Fibroblast of villous mesenchyme (primary cell): ENCODE measurements at places on chromosomes 16 and 17. TPM values are rescaled to one million over a fixed set of nuclear protein-coding genes. Genes with fewer than 3 reads are reported as not detected.

- peak; percentile 29 for DNase-seq
Observed at GRCh38 chr17:50816771-50817751, 18.3 kb upstream of the WFIKKN2 start.

DNA sequence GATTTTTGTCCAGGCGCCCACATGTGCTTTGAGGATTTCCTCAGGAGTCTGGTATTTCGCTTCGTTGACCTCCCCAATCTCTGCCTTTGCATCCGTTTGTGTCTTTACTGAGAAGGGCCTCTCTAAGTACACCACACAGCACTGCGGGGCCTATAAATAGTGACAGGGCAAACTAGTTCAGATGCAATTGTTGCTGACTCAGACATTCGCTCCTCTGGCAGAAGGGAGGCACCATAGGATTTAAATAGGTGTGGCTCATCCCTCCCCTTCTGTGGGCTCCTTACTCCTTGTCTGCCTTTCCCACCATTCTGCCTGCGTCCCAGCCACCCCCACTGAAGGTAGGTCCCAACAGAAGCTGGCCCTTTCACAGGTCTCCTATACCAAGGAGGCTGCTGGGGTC is 192.3 kb downstream of the SHISA9 start:
- DNase-seq, result no peak

GRCh38 chr16:49675413-49675812 is 180.5 kb downstream of the ZNF423 start:
- DNase-seq, result no peak

The IGF2BP1 gene
- 2.6 and 6.4 TPM in 2 replicates for total RNA-seq

The SCNN1G gene
- not detected in 2 replicates for total RNA-seq

The C17orf100 gene
- 0.43 and 0.97 TPM in 2 replicates for total RNA-seq

The TMEM98 gene
- 128 and 135 TPM in 2 replicates for total RNA-seq

DNA sequence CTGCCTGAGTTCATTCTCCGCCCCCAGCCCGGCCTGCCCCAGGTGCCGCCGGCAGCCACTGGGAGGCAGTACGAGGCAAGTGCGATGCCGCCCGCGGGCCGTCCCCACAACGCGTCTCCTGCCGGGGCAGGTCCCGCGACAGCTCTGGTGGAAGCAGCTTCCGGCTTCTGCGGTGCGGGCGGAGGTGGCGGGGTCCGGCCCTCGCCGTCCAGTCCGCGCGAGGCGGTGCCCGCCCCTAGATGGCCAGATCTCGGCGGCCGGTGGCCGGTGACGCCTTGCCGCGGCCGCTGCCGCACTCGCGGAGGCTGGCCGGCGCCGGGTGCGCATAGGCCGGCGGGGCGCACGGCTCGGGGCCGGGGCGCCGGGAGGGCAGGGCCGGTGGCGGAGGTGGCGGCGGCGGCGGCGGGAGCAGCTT is 1.8 kb downstream of the GJD3 start:
- peak; percentile 76 for DNase-seq

- no peak for DNase-seq
Observed at GRCh38 chr17:50093807-50094206, 1.3 kb upstream of the PDK2 start.

GRCh38 chr16:51994597-51994996 is 552.3 kb downstream of the TOX3 start:
- no peak for DNase-seq

The TEKT5 gene
- total RNA-seq, result under 0.01 TPM in 1 of 2 replicates, not detected in the other

- no peak for DNase-seq
Observed at GRCh38 chr16:78620291-78620690, 520.8 kb downstream of the WWOX start.

- DNase-seq, result no peak
Observed at GRCh38 chr16:3641801-3642396, 12.6 kb upstream of the DNASE1 start.

The C1QTNF1 gene
- total RNA-seq, result 28.3 and 63.5 TPM in 2 replicates

The CMTM2 gene
- not detected in 2 replicates for total RNA-seq

- DNase-seq, result no peak
Observed at GRCh38 chr16:84874983-84875382, 55.2 kb downstream of the CRISPLD2 start.

GRCh38 chr16:2497116-2497630 is 16.6 kb upstream of the ATP6V0C start:
- peak; percentile 36 for DNase-seq

- DNase-seq, result no peak
Observed at GRCh38 chr17:31392856-31393748, 1.6 kb downstream of the RAB11FIP4 start.

The SHISA6 gene
- total RNA-seq, result under 0.01 TPM in 1 of 2 replicates, not detected in the other

DNA sequence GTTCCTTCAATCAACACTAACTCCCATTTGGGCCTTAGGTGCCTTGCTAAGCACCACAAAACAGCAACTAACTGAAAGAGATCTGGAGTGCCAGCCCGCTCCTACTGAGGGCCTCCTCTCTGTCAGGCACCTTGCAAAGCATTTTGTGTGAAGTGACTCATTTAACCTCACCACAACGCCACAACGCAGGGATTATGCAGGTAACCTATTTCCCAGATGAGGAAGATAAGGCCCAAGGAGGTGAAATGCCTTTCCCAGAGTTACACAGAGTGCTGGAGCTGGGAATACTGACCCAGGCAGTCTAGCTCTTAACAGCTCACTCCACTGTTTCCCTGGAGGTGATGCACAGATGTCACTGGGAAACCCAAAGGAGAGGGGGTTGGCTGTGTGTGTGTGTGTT is 32.8 kb downstream of the DRC3 start:
- no peak for DNase-seq

The LRRC46 gene
- under 0.01 and 0.32 TPM in 2 replicates for total RNA-seq

DNA sequence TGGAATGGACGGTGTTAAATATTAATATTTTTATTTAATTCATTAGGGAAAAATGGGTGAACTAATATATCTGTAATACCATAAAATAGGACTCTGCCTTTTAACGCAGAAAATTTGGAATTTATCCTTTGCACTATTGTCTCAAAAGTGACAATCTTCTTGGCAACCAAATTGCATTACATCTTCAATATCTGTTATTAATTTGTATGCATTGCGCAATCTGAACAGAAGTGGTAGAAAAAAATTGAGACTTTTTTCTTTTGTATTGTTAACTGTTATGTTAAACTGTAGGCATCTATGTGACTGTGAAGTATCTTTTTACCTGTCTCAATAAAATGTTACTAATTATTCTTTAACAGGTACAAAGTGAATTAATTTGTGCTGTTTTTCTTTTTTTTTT is 55.6 kb downstream of the PPM1E start:
- no peak for DNase-seq

DNA sequence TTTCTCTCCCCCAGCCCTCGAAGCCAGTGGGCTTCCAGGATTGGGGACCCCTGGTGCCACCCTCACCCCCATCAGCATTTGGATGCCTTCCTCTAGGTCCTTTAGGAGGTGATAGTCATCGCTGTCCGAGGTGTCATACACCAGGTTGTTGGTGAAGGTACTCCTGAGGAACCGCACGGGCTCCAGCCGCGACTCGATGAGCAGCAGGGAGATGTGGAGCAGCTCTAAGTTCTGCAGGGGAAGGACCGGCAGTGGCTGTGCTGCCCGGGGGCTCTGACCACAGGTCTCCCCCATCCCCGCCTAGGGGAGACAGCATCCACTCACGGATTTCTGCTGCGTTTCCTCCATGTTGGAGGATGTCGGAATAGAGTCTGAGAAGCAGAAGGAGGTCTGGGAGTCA is 962 bp downstream of the CSHL1 start:
- DNase-seq, result no peak

GRCh38 chr16:47069313-47069712 is 74.4 kb downstream of the NETO2 start:
- DNase-seq, result no peak

The PRR11 gene
- 8.4 and 11.2 TPM in 2 replicates for total RNA-seq

- no peak for DNase-seq
Observed at GRCh38 chr16:53043428-53043831, 9.3 kb downstream of the CHD9NB start.

- no peak for DNase-seq
Observed at GRCh38 chr16:79286646-79287423, 313.7 kb downstream of the MAF start.

DNA sequence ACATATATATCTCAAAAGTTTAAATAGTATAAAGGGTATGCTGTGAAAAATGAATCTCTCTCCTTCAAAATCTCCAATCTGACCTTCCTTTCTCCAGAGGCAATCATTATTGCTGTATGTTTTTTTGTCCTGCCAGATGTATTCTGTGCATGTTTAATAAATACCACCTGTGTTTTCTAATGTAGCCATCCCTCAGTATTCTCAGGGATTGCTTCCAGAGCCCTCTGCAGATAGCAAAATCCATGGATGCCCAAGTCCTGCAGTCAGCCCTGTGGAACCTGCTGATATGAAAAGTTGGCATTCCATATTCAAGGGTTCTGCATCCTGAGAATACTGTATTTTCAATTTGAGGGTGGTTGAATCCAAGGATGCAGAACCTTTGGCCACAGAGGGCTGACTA is 42.9 kb downstream of the BPTF start:
- no peak for DNase-seq

The TP53TG3F gene
- total RNA-seq, result under 0.01 TPM in 1 of 2 replicates, not detected in the other

GRCh38 chr17:77341069-77341541 is 200.3 kb downstream of the SEC14L1 start:
- no peak for DNase-seq

- no peak for DNase-seq
Observed at GRCh38 chr17:28072936-28073533, 30.6 kb downstream of the NLK start.

GRCh38 chr17:80777274-80777673 is 214.4 kb upstream of the CHMP6 start:
- DNase-seq, result no peak

DNA sequence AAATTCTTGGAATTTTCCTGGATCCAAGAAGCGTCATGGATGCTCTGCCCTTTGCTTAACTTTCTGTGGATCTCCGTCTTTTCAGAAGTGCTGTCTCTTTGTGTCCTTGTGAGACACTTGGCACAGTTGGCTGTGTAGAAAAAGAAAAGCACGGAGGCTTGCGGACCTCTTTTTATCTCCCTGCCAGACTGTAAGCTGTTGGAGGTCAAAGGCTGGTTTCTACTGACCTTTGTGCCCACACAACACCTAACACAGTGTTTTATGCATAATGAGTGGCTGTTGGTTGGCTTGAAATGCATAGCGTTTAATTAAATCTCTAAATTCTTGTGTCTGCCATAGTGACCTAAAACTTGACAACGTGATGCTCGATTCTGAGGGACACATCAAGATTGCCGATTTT is 75.7 kb upstream of the CACNG3 start:
- DNase-seq, result no peak

DNA sequence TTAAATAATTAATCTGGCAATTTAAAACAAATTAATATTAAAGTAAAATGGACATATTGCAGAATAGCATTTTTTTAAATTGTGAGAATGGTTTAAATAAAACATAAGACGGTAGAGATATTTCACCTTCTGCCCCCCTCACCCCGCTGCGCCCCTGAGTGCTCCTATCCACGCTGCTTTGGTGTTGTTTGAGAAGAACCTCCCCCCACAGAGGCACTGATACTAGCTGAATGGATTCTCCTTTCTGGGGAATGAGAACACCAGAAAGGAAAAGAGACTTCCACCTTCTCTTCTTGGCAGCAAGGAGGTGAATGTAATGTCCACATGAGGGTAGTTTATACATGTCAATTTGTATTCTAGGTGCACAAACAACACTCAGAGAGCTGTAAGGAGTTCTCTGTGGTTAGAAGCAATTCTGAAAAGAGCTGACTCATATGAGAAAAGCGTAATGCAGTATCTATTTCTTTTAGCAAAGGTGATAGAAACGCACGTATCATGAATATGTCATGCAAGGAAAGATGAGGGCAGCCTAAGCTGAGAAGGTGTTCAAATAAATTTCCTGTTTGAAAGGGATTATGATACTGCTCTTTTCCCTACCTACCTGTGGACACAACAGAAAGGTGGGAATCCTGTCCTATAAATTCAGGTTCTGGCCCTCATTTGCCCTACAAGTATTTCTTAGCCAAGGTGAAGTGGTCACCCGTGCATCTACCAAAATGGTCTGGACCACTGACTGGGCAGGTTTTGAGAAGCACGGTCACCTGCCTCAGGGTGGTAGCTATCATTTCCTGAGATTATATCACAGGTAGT is 126.9 kb downstream of the PARN start:
- peak; percentile 46 for DNase-seq

- DNase-seq, result peak; percentile 77
Observed at GRCh38 chr16:67190448-67191399, 788 bp upstream of the EXOC3L1 start.

GRCh38 chr17:37827905-37828650 is 83.2 kb upstream of the HNF1B start:
- no peak for DNase-seq

The ABCA10 gene
- total RNA-seq, result 0.43 and 0.64 TPM in 2 replicates

GRCh38 chr17:32927201-32927723 is 691 bp upstream of the TMEM98 start:
- DNase-seq, result peak; percentile 72

DNA sequence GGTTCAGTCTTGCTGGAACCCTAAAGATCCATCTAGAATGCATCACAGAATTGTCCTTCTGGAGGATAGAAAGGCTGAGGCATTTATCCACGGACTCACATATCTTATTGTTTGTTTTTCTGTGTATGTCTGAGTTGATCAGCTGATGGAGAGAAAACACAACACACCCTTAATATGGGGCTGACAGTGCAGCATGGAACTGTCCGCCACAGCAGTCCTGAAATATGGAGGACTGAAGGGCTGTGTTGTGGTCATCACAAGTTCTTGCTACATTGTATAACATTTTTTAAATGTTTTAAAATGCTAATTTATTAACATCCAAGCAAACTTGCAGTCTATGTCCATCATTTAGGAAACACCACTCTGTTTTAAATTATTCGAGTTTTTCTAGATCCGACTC is 448.9 kb upstream of the ERCC4 start:
- DNase-seq, result no peak

The SAMD14 gene
- 4.7 and 5.8 TPM in 2 replicates for total RNA-seq

The HS3ST6 gene
- total RNA-seq, result not detected in 2 replicates
